Upper lobe of left lung (tissue), 6 donors: ENCODE measurements at places on chromosomes 2 and 18. TPM values are rescaled to one million over a fixed set of nuclear protein-coding genes. Genes with fewer than 3 reads are reported as not detected.

IL1RN gene
- total RNA-seq, result 4.7 TPM

DNA sequence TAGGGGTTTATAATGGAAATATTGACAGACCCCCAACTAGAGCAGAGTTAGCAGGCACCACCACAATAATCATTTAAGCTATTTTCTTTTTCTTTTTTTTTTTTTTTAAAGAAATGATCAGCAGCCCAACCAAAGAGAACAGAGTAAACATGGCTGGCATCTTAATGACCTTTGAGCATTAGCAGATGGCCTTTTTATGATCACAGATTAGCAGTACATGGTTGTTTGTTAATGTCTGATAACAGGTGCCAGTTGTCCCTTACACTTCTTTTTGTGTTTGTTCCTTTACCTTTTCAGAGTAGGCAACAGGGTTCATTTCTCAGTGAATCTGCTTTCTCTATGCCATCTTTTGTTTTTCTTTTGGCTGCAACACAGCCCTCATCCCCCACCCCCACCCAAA is 747.0 kb downstream of the BCL11A start:
- no peaks in the 10 kb centered on the region for H3K4me1 ChIP-seq
- DNase-seq, result no peak
- H3K27me3 ChIP-seq, result no peaks in the 10 kb centered on the region
- H3K36me3 ChIP-seq, result no peaks in the 10 kb centered on the region
- no peak overlapping the region for H3K4me3 ChIP-seq
- no peak overlapping the region for H3K27ac ChIP-seq

GRCh38 chr2:12970861-12971260 is 254.1 kb downstream of the TRIB2 start:
- no peaks in the 10 kb centered on the region for H3K36me3 ChIP-seq
- H3K27me3 ChIP-seq, result no peaks in the 10 kb centered on the region
- peaks cover 2% of the 10 kb centered on the region for H3K4me1 ChIP-seq
- DNase-seq, result no peak

DNA sequence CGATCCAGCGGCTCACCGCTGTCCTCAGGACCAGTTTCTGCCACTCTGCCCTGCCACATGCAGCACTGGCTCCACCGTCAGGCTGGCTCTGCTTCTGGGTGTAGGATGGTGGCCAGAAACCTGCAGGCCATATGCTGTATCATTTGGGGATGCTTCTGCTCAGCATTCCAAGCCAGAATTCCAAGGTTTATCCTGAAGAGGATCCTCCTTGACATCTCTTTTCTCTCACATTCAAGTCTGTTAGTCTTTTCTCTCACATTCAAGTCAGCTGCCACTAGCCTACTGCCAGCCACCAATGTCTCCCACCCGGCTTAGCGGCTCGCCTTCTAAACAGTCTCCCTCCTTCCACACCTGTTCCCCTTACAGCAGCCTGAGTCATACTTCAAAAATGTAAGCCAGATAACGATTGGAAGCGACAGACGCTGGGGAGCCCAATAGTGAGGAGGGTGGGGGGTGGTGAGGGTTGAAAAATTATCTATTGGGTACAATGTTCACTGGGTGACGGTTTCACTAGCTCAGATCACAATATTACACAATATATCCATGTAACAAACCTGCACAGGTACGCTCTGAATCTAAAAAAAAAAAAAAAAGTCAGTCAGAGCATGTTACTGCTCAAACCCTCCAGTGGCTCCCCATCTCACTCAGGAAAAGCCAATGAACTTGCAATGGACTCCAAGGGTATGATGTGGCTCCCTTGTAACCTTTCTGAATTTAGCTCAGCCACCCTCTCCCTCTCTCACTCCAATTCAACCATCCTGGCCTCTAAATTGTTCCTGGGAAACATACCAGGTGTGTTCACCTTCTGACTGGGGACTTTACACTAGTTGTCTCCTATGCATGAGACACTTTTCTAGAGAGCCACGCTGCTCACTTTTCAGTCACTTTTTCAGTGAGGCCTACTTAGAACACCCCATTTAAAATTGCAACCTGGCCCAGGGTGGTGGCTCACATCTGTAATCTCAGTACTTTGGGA is 38.8 kb upstream of the SP3 start:
- no peaks in the 10 kb centered on the region for H3K36me3 ChIP-seq
- DNase-seq, result no peak
- H3K4me1 ChIP-seq, result peaks cover 5% of the 10 kb centered on the region
- no peaks in the 10 kb centered on the region for H3K27me3 ChIP-seq
- no peak overlapping the region for H3K4me3 ChIP-seq
- H3K27ac ChIP-seq, result no peak overlapping the region

GRCh38 chr2:101193033-101193626 is 41.9 kb upstream of the TBC1D8 start:
- no peak for DNase-seq
- no peaks in the 10 kb centered on the region for H3K27me3 ChIP-seq
- H3K4me1 ChIP-seq, result no peaks in the 10 kb centered on the region

ALPI gene
- not detected for total RNA-seq
